NCI-H1417 treated with DMSO at 0.1 percent for 48 hours (cell line): ENCODE measurements at places on chromosomes 7 and 10.

DNA sequence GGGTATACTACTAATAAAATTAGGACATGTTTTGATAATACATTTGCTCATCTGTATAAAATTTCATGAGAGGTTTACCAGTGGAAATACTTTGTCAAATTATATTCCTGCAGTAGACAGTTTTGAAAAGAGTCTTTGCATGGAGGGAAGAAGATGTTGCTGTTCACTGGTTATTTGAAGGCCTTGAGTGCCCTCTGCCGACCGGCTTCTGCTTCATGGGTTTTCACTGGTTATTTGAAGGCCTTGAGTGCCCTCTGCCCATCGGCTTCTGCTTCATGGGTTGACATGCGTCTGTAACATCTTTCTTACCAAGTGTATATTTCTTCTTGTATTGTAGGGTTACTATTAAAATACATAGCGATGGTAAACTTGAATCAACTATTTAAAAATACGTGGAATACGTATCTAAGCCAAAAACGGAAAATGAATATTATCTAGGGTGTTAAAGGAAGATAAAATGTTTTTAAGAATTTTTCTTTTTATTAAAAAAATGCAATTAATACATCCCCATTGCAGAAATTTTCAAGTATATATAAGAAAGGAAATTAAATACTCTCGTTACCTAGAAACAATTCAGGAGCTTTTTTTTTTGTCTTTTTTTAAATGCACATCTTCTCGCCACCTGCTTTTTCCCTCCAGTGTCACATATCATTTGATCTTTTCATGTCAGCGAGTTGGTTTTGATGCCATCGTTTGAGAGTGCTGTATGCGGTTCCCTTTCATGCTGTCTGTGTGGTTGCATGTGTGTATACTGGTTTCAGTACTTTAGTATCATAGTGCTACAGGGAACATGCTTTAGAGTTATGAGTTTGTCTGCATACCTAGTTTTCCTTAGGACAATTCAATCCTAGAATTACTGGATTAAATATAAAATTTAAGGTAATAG, 73.4 kb downstream of the SHH start:
- DNase-seq = no peak

DNA sequence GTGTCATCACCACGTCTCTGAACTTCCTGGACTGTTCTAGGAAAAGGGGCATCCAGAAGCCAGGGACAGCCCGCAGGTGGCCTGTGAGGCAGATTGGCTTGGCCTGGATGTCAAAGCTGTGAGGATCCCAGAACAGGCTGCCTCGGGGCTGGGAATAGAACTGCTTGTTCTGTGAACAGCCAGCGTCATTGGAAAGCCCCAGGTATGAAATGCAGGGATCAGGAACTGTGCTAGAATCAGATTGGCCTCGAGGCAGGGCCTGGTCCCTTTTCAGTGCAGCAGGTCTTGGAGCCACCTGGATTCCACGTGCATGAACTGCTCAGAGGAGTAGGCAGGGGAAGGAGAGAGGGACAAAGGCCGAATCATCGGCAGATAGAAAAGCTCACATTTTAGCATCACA, 44.6 kb downstream of the FAM20C start:
- no peak for DNase-seq

GRCh38 chr10:108696792-108697477, 1226.4 kb downstream of the XPNPEP1 start:
- no peak for DNase-seq

DNA sequence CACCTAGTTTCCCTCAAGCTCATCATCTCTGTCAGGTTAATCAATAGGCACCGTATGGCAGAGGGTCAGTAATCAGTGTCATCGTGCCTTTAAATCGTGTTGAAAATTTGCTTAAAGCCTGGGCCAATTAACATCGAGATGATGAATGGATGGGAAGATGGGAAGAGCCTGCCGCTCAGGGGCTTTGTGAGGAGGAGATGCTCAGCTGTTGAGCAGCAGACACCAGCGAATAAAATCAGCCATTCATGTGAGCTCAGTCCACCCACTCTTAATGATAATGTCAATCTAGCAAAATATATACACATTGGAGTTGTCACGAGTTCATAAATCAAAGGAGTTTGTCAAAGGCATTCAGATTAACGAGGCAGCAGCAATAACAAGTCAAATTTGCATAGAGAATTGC, 97.7 kb downstream of the BTRC start:
- peak; percentile 63 for DNase-seq
